ENCODE measurements at places on chromosomes 16 and 17.
A peak's percentile ranks its signal among the peaks of the same experiment; 100 is the strongest.

DNA sequence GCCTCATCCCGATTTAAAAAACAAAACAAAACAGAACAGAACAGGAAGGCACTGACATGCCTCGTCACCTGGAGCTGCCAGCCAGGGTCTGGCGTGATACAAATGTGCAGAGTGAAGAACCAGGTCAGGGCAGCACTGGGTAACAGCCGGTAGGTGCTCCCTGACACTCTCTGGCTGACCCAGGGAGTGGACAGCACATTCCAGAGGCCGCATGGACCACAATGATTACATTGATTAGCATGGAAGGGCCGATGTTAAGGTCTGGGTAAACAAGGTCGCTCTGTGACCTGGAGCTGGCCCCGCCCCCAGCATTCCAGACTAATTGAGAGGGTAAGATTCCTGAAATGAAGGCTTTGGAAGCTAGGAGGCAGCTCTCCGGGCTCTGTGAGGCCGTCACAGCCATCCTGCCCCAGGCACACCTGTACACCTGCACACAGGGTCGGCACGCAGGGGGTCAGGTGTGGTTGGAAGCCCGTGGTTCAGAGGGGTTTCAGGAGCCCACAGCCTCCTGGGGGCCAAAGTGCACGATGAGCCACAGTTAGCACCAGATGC lies 21.4 kb downstream of the PIEZO1 start:
- DNase-seq, result no peak

DNA sequence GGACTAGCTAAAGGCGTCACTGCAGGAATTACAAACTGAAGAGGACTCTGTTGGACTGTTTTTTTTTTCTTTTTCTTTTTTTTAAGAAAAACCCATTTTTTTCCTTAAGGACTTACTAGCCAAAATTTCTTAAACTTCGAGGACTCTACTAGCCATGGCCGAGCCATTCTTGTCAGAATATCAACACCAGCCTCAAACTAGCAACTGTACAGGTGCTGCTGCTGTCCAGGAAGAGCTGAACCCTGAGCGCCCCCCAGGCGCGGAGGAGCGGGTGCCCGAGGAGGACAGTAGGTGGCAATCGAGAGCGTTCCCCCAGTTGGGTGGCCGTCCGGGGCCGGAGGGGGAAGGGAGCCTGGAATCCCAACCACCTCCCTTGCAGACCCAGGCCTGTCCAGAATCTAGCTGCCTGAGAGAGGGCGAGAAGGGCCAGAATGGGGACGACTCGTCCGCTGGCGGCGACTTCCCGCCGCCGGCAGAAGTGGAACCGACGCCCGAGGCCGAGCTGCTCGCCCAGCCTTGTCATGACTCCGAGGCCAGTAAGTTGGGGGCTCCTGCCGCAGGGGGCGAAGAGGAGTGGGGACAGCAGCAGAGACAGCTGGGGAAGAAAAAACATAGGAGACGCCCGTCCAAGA lies 878 bp downstream of the HEXIM1 start:
- DNase-seq, result peak; percentile 63

DNA sequence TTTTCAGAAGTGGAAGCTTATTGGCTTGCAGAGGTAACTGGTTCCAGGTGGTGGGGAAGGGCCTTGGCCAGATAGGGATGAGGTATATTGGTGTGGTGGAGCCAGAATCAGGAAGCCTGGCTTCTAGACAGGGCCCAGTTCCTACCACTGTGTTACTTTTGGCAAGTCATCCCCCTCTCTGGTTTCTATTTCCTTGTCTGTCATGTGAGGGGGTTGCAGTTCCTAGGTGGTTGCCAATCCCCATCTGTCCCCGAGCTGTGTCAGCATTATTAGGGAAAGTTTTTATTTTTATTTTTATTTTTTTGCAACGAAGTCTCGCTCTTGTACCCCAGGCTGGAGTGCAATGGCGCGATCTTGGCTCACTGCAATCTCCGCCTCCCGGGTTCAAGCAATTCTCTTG lies 3.0 kb downstream of the SMCR8 start:
- DNase-seq, result no peak

DNA sequence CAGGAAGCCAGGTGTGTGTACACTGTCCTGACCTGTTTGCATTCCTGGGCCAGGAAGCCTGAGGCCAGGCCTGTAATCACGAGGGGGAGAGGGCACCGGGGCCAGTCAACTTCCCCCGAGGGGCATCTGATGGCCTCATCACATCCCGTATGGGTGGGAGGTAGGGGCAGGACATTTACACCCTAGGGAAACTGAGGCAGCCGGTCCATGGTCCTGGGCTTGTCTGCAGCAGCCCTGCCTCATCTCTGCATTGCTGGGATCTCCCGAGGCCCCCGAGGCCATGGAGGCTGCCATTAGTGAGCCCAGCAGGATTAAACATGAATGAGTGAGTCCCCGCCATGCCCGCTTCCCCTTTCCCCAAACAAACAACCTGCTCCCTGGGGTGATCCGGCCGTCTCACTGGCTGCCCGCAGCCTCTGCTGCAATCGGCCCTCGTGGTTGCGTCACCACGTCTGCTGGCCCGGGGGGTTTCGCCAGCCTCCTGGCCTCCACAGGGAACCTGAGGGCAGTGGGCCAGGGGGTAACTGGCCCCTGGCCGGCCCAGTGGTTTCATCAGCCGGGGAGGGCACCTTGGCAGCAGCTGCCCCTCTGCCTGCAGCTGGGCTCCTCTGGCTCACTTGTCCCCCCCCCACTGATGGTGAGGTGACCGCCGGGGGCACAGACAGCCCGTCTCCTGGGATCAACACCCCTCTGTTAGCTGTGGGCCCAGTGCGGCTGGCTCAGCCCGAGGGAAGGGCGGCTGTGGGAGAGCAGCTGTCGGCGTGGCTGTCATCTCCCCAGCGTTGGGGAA lies 88.3 kb upstream of the GSE1 start:
- no peak for DNase-seq

DNA sequence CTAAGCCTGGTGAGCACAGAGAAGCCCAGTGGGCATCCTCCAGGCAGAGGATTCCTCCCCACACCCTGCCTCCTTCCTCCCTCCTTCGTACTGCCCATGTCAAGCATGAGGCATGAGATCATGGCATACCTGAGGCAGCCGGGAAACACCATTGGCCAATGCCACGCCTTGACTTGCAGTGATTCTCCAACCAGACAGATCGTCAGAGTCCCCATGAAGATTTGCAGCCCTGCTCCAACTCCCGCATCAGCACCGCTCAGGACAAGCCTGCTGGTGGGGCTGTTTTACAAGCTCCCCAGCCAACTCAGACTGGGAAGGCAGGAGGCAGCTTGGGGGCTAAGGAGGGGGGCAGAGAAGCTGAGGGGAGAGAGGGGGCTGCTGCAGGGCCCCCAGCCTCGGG lies 2.9 kb upstream of the KRT16 start:
- no peak for DNase-seq

DNA sequence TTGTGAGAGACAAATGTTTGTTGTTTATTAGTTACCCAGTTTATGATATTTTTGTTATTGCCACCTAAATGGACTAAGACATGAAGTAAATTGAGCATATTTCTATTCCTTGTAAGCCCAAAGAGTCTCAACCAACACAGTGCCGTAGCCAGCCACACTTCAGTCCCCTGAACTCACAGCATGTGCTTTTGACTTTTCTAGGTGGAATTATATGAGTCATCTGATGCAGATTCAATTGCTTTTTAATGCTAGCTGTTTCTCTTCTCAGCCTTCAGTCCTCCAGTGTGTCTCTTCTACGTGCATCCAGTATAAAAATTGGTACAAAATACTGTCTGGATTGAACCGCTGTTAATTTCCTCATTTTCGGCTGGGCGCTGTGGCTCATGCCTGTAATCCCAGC lies 39.0 kb downstream of the IQCK start:
- DNase-seq, result no peak

DNA sequence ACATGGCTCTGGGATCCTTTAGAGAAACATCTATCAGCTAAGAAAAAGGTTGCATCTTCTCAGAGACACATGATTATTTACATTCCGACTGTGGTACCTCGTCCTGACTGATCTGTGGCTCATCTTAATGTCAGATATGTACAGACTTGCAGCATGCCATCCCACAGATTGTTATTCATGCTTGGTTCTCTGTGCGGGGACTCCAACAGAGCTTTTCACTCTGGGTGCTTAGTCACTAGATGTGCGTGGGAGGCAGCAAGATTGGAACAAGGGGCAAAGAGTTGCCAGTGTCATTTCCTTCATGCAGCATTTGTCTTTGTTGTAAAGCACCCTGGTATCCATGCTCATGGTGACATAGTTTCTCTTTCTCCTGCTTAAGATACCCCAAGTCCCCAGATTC lies 179.1 kb upstream of the CACNG5 start:
- DNase-seq, result no peak

DNA sequence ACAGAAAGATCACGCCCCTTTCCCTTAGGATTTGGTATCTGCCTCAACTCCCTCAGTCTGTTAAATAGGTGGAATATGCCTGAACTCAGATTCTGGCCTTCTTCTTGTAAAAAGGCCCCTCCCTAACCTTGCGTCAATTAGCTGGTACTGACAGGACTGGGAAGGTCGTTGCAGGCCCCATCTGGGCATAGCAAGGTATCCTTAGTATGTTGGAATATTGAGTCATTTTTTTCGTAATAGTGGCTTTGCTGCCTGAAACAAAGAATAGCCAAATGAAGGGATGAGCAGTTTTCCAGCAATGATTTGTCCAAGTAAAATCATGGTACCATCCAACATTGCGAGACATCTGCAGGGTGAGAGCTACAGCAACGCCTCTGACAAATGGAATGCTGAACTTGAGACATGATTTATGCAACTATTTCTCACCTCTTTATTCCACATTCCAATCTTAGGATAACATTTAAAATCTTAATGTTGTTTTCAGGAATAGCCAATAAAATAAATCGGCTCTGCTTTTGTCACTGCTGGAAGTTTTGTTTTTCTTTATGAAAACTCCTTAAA lies 39.3 kb upstream of the BRD7 start:
- DNase-seq, result no peak

DNA sequence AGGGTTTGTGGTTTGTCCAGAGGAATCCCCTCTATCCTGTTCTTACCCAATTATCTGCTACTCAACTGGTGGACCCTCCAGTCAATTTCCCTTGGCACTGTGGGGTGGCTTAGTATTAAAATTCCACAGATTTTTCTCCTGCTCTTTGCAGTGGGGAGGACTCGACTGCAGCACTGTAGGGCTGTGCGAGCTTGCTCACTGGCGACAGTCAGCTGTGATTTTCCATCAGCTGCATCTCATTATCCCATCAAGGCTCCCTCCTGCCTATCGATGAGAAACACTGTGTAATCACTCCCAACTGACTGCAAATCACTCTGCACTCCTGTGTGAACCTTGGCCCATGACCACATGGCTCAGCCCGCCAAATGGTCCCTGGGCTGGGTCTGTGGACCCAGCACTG lies 90.5 kb upstream of the MAF start:
- no peak for DNase-seq

GRCh38 chr16:57084996-57085395 lies 7.4 kb upstream of the CPNE2 start:
- no peak for DNase-seq

- DNase-seq, result no peak
Observed at GRCh38 chr16:20301840-20302239, 25.5 kb downstream of the GP2 start.

DNA sequence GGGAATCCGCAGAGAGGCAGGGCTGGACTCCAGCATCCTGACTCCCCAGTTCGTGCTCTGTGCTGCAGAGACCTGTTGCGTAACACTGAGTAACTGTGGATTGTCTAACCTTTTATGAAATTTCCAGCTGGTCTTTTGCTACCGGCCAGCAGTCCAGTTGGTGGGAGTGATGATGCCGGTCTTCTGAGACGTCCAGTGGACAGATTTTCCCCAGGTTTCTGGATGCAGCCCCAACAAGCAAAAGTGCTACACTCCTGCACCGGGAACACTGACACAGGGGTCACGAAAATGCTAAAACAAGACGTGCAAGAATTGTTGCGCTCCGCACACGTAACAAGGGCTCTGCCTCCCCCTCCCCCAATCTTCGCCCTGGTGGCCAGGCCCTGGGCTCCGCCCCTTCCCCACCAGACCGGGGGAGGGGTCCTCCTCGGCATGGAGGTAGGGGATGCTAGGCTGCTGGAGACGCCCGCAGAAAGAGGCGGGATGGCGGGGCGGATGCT lies 701 bp upstream of the MRC2 start:
- DNase-seq, result no peak

DNA sequence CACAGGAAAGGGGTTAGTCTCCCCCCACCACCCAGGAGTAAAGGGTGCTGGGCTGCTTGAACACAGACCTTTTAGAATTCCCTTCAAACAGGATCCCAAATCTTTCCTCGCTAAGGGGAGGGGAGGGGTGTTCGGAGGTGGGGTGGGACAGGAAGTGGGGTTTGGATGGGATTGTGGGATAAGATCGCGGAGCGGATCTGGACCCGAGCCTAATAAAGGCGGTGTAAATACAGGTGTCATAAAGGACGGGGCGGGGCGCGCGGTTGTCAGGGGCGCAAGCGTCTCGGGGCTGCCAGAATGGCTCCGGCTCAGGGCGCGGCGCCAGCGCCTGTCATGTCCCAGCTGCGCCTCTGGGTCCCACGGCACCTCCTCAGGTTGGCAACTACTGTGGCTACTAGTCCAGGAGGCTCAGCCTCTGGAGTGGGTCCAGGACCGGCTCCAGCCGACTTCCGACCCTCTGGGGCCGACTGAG lies 59.8 kb upstream of the FBXO47 start:
- peak; percentile 12 for DNase-seq

DNA sequence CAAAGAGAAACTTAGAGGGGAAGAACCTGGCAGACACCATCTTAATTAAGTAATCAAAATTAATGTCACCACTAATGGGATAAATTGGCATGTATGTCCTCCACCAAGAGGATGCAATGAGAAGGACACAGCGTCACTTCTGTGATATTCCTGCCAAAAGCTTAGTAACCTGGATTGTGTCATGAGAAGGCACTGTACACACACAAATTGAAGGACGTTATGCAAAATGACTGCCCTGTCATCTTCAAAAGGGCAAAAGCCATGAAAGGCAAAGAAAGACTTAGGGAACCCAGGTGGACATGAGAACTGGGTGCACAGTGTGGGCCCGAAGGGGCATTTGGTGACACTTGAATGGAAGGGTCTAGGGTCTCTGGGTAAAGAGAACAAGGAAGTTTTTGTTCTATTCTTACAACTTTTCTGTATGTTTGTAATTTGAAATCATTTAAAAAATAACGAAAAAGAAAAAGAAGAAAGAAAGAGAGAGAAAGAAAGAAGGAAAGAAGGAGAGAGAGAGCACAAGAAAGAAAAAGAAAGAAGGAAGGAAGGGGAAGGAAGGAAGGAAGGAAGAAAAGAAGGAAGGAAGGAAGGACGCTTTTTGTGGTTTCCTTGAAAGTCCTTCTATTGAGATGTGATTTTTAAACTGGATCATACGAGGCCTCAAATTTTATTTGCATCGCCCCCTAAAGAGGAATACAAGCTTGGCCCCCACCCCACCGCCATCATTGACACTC lies 4.0 kb upstream of the APOH start:
- no peak for DNase-seq

GRCh38 chr16:471353-472198 lies 46.1 kb downstream of the RAB11FIP3 start:
- no peak for DNase-seq

- no peak for DNase-seq
Observed at GRCh38 chr16:87648236-87648635, 45.9 kb downstream of the JPH3 start.

- no peak for DNase-seq
Observed at GRCh38 chr16:4609200-4610010, 5.3 kb downstream of the UBALD1 start.

DNA sequence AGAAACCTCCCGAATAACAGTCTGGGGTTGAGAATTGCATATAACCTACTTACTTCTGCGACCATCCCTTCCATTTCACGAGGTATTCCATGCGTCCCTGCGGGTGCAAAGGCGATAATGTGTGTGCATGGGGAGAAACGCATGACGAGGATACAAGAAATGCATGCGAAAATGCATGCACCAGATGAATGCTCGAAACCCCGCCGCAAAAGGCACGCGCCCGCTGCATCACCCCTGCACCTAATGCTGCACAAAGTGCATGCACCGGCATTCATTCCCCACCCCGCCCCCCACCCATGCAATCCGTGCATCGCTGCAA lies 474 bp downstream of the CBX8 start:
- DNase-seq, result no peak
